CD4-positive, alpha-beta T cell treated with Interleukin-2 at 100 ng/mL for 4 hours (primary cell): ENCODE measurements at places on chromosomes 4 and X.
A peak's percentile ranks its signal among the peaks of the same experiment; 100 is the strongest.

GRCh38 chr4:1177274-1178141 lies 5.1 kb upstream of the SPON2 start:
- peak; percentile 71 for DNase-seq

- no peak for DNase-seq
These were observed 59.2 kb upstream of the GUCY1A1 start for GRCh38 chr4:155607481-155607880.

DNA sequence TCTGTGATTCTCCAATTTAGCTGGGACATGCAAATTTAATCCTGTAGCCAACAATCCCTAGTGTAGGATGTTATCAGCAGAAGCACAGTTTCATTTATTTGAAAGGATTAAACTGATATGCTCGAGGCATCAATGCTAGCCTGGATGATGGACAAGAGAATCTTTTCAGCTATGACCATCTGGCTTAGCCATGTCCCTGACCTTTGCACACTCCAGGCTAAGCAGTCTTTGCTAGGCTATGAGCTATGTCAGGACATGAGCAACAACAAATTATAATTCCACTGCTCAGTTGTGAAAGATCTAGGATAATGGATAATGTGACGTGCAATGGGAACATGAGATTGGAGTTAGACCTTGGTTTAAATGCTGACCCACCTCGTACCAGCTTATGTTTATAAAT lies 32.0 kb downstream of the NPY1R start:
- DNase-seq: no peak

DNA sequence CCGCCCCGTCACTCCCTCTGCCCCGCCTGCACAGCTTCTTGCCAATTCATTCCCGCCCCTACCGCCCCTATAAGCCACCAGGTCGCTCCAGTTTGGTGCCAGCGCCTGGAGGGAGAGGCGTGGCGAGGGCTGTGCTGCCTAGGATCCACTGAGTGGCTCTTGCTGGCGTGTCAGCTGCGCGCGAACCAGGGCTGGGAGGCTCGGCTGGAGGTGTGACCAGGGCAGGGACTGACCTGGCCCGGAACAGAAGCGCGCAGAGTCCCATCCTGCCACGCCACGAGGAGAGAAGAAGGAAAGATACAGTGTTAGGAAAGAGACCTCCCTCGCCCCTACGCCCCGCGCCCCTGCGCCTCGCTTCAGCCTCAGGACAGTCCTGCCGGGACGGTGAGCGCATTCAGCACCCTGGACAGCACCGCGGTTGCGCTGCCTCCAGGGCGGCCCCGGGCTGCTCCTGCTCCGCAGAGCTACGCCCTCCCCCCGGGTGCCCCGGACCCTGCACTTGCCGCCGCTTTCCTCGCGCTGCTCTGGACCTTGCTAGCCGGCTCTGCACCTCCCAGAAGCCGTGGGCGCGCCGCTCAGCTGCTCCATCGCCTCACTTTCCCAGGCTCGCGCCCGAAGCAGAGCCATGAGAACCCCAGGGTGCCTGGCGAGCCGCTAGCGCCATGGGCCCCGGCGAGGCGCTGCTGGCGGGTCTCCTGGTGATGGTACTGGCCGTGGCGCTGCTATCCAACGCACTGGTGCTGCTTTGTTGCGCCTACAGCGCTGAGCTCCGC lies at the start of gene GPR78:
Gene GPR78 (plus strand): TSS at position 72 of the 773 bp plus-strand sequence. CDS start 591 bp downstream, at position 663.
- no peak for DNase-seq

DNA sequence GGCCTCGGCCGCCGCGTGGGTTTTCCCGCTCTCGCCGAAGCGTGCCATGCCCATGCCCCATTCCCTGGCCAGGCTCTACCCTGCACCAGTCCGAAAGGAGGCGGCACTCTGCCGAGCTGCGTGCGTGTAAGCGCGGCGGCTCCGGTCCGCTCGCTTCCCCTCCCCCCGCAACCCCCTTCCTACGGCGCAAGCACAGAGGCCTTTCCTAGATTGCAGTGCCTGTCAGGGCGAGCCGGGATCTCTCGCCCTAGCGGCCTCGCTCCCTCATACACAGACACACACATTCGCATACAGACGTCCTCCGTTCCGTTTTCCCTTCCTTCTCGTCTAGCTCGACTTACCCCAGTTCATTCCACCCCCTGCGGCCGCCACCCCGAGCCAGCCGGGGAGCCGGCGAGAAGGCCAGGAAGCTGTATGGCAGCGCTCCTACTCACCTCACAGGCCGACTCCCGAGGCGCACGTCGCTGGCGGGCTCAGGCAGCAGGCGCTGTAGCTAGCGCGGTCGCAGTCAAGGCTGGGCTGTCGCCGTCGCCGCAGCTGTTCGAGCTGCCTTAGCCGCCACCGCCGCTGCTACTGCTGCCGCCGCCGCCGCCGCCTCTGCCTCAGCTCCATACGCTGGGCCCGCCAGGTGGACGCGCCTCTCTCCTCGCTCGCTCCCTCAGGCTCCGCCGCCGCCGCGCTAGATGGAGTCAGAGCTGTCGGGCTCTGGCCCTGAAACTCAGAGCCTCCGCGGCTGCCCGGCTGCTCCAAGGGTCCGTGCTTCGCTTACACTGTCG lies 615 bp downstream of the NEXMIF start:
- peak; percentile 9 for DNase-seq

- no peak for DNase-seq
These were observed 134.8 kb downstream of the NAP1L3 start for GRCh38 chrX:93538575-93538974.

- no peak for DNase-seq
These were observed 171.3 kb downstream of the SOWAHB start for GRCh38 chr4:76726631-76727030.

DNA sequence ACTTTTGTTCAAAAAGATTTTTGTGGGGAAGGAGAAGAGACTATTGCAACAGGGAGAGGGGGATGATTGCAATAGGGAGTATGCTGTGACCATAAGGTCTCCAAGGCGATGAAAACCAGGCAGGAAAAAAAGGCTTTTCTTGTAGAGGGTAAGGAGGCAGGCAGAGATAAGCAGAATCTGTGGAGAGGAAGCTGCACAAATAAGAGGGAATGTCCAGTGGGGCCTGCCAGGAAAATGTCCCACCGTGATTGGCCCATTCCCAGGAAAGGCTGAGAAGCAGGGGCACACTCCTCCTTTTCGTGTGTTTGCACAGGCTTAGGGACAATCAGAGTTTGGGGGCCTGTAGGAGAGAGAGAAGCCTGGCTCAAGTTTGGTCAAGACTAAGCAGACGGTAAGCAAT lies 29.1 kb downstream of the SPACA5 start:
- DNase-seq: no peak

GRCh38 chr4:184016759-184017668 lies 111.9 kb downstream of the STOX2 start:
- no peak for DNase-seq

DNA sequence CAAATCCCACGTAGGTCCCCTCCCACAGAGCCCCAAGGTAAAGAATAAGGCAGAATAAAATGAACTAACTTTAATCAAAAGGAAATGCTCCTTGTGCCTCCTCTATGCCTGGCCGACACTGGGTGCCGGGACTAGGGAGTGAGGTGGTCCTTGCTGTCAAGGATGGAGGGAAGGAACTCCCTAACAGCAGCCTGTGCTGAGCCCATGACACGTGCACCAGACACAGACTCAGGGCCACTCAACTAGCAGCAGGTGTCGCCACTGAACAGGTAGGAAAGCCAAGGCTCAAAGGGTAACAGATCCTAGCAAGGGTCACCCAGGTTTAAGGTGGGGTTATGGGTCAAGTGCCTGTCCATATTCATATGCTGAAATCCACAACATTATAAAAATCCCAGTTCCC lies 29.2 kb downstream of the MSX1 start:
- DNase-seq: no peak

GRCh38 chr4:24924309-24924781 lies 11.5 kb upstream of the CCDC149 start:
- DNase-seq: no peak

- DNase-seq: no peak
These were observed 50.8 kb upstream of the NUDT10 start for GRCh38 chrX:51281758-51282318.

GRCh38 chrX:48741834-48742233 lies 19.7 kb upstream of the GLOD5 start:
- no peak for DNase-seq

DNA sequence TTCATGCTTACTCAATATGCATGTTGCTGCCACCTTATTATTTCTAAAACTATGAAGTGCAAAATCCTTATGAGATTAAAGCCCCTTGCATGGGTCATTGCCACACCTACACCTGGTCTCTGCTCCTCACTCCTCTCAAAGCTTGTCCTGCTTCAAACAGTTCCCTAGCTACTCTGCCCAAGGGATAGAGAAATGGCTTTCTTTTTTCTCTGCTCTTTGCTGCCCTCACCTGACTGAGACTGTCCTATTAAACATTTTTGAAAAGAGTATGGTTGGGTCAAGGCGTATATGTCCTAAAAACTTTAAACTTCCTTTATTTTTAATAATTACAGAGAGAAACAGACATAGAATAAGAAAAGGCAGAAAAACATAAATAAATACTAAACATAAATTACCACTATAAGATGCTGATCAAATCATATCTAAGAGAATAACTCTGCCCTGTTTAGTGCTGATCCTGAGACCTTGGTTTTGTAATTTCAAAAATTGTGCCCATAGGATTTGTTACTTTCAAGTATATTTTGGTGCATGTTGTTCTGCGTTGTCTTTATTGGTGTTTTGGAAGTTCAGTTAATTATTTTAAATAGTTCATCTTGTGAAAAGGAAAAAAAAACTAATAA lies 704.9 kb upstream of the PABPC4L start:
- DNase-seq: no peak

DNA sequence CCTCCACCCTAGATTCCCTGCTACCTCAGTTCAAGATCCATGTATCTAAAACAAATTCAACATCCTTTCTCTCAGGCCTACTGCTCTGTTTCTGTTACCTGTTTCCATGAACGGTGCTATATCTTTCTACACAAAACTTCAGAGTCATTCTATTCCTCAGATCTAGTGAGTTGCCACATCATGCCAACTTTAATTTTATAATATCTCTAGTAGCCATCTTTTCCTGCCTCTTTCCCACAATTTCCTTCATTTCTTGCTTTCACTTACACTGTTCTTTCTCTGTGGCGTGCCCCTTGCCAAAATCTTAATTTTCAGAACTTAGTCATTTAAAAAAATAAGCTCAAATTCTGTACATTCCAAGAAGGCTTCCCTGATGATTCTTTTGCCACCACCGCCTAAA lies 15.2 kb downstream of the GUCY1A1 start:
- no peak for DNase-seq

DNA sequence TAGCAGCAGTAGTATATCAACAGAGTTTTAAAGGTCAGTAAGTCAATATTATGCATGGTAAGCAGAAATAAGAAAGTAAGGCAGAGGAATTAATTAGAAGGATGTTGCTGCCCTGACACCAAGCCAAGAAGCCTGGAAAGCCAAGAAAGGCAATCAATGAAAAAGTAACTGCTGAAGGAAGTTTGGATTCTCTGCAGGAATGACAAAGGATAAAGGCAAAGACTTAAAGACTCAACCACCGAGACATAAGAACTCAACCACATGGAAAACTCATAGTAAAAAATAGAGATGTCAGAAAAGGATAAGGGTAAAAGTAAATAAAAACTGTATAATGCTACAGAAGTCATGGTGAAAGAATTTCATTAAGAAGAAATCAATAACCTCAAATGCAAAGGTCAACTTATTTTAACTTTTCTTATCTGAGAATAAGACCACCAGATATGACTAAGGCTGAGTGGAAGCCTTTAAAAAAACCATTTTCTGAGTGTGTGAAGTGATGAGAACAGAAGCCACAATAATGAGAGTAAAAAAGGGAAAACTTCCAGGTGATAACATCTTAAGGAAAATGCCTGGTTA lies 55.2 kb downstream of the NEK1 start:
- no peak for DNase-seq

DNA sequence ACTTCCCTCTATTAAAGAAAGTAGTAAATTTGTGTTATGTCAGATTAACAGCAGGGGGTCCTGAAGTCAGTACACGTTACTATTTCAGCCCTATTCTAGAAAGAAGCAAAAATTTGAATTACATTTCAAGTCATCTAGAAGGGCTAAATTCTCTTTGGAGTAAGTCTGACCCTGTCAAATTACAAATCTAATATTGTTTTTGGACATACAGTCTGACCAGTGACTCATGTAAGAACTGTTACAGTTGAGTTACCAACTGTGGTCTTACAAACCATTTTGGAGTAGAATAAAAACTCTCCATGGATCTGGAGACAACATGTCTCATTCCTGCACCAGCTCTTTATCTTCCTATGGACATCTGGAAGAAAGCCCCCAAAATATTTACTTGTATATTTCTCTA lies 36.0 kb upstream of the GYPA start:
- DNase-seq: no peak

- DNase-seq: no peak
These were observed 71.3 kb downstream of the MAP3K15 start for GRCh38 chrX:19443869-19444526.

- no peak for DNase-seq
These were observed 81.7 kb upstream of the ARHGAP24 start for GRCh38 chr4:85393201-85393600.

- no peak for DNase-seq
These were observed 95.6 kb upstream of the SLC4A4 start for GRCh38 chr4:71243091-71243833.

DNA sequence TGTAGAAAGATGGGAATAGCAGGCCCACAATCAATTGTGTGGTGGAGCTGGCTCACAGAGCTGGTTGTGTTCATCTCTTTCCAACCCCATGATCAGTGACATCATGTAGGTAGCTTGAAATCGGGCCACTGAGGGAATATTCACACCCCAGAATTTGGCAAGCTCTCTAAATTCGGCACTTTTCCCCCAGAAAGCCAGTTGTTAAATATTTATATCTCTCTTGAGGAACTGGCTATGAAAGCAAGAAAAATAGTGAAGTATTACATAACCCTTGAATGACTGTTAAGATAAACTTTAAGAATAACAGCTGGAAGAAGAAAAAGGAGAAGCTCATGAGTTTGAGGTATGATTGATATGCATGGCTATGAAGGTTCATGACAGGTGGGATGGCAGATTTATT lies 38.9 kb downstream of the GPRIN3 start:
- no peak for DNase-seq

GRCh38 chr4:140943486-140944198 lies 187.5 kb upstream of the TBC1D9 start:
- no peak for DNase-seq

DNA sequence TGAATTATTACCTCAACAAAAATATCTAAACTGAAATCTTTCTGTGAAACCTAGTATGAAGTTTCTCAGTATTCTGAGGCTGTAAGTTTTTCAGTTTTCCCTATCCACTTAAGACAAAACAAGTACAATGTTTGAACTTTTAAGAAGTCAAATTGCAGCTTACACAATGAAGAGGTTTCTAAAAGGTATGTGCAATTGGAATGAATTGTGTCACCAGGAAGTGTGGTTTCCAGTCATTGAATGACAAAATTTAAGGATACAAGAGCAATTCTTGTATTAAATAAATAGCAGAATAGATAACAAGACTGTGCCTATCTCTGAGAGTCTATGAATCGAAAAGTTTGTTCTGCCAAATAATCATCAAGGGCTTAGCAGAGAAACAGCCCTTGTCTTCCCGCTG lies 207.3 kb downstream of the ANKRD50 start:
- no peak for DNase-seq

GRCh38 chr4:168815379-168816345 lies 194.4 kb downstream of the CBR4 start:
- no peak for DNase-seq

- no peak for DNase-seq
These were observed 146.8 kb downstream of the DCLK2 start for GRCh38 chr4:150224896-150225591.

- peak; percentile 5 for DNase-seq
These were observed 30.2 kb downstream of the AFF2 start for GRCh38 chrX:148530464-148531077.

- peak; percentile 15 for DNase-seq
These were observed 67.1 kb downstream of the CBR4 start for GRCh38 chr4:168942985-168943384.

GRCh38 chr4:6259886-6260285 lies 9.8 kb upstream of the WFS1 start:
- DNase-seq: no peak
